ENCODE measurements at places on chromosomes 2 and 18. TPM values are rescaled to one million over a fixed set of nuclear protein-coding genes. Genes with fewer than 3 reads are reported as not detected.

GRCh38 chr2:28588292-28588670 is 92.4 kb downstream of the PLB1 start:
- no peak for DNase-seq

GRCh38 chr2:1787755-1788477 is 43.6 kb upstream of the PXDN start:
- DNase-seq, result no peak

- DNase-seq, result no peak
Measured at GRCh38 chr2:114729026-114729425, 286.6 kb downstream of the DPP10 start.

DNA sequence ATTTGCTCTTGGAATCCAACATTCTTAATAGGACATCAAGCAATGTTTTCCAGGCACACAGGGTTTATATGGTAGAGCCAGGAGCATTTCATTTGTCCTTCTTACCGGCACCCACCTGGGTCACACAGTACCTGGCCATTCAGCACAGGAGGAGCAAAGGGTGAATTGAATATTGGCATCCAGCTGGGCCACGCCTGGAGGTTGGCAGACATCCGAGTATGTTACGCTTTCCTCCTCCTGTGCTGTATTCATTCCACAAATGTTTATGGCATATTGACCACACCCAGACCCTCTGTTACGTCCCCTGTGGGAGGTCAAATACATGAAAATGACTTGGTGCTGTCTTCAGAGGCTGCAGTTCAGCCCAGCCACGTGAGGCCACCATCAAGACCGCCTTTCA is 206.2 kb downstream of the RTP5 start:
- no peak for DNase-seq

GRCh38 chr2:19195661-19196060 is 162.8 kb downstream of the OSR1 start:
- DNase-seq, result no peak

TUBA3E gene
- total RNA-seq, result not detected

LYPD6B gene
- not detected for total RNA-seq

TMEM185B gene
- total RNA-seq, result 17.7 TPM

Measured in CD4-positive, alpha-beta T cell (primary cell).